Cardiac fibroblast (primary cell): ENCODE measurements at places on chromosomes 11 and 22.

GRCh38 chr11:2549491-2549875 lies 104.7 kb downstream of the KCNQ1 start:
- DNase-seq: no peak

- no peak for DNase-seq
These were observed 16.5 kb upstream of the OR9G4 start for GRCh38 chr11:56764976-56765375.

DNA sequence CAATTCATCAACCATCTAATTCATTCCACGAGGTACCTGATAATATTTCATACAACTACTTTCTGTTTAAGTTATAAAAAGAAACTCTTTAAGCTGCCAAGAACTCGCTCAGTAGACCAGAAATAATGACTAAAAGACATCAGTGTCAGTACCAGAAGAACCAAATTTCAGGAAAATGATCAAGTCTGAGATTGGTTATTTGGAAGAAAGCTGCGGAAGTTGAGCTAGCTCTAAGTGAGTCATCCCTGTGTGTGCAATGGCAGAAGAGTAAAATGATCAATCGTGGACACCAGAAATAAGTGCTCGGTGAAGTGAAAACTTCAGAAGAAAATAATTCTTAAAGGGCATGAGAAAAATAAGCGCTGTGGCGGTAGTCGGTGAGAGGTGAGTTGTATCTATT lies 933.2 kb upstream of the CHORDC1 start:
- no peak for DNase-seq

- no peak for DNase-seq
These were observed 398.2 kb downstream of the SHANK2 start for GRCh38 chr11:70854201-70854600.

- DNase-seq: no peak
These were observed 51.4 kb downstream of the BDNF start for GRCh38 chr11:27648840-27649239.

DNA sequence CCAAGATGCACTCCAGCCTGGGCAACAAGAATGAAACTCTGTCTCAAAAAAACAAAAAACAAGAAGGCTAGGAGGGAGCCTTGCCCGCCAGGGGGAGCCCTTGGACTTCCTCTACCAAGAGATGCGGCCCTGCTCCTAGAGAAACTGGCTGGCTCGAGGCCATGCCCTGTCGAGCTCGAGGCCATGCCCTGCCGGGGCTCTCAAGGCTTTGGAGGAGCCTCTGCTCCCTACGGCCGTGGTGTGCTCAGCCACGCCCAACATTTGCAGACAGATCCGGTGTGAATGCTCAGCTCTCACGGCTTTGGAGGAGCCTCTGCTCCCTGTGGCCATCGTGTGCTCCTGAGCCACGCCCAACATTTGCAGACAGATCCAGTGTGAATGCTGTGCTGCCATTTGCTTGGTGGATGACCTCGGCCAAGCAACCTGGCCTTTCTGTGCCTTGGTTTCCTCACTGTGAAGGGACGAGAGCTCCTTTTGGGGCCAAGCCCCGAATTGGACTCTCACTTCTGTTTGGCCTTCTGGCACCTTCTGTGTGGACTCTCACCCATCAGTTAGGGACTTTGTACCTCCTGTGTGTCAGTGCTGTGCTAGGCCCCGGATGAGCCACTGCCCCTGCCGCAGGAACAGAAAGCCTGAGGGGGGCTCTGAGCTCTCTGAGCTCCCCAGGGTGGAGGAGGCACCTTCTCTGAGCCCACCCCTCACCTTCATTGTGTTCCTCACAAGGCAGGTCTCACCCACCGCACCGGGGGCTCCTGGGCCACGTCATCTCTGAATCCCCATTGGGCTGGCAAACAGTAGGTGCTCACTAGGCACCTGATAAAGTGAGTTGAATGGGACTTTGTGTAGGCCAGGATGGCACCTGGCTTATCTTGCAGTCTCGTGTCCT lies 14.1 kb downstream of the C11orf24 start:
- DNase-seq: peak; percentile 95

- no peak for DNase-seq
These were observed 29.4 kb upstream of the SMIM38 start for GRCh38 chr11:69126286-69126685.

- DNase-seq: no peak
These were observed 3.2 kb downstream of the TUBA8 start for GRCh38 chr22:18113680-18114394.

- no peak for DNase-seq
These were observed 9.2 kb downstream of the BAD start for GRCh38 chr11:64275031-64275800.

DNA sequence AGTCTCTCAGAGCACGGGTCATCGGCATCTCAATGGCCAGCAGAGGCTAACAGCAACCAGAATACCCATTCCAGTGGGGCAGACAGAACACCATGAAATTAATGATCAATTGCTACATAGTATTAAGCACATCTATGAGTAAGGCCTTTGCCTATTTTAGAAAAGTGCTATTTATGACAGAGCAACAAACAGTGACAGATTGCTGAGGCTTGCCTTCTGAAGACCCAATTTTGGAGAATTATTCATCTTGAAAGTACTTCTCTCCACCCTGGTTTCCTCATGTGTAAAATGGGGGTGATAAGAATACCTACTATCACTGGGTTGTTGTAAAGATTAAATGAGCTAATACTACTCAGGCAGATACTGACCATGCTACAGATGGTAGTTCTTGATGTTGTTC lies 232.7 kb downstream of the TENM4 start:
- DNase-seq: no peak

DNA sequence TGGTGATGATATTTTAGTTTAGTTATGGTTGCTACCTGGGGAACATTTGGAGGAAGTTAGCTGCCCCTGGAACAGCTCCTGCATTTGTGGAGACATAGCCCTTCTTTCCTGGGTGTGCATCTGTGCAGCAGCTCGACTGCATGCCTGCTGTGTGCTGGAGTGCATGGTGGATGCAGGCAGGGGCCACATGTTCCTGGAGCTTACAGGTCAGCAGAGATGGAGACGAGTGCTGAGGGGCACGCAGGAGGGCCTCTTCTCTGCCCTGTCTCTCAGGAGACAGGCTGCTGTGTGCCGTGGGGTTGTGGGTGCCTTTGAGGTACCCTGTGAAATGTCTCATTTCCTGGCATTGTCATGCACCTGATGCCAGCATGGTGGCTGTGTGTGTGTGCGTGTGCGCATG lies 87.5 kb downstream of the TBC1D22A start:
- DNase-seq: no peak

DNA sequence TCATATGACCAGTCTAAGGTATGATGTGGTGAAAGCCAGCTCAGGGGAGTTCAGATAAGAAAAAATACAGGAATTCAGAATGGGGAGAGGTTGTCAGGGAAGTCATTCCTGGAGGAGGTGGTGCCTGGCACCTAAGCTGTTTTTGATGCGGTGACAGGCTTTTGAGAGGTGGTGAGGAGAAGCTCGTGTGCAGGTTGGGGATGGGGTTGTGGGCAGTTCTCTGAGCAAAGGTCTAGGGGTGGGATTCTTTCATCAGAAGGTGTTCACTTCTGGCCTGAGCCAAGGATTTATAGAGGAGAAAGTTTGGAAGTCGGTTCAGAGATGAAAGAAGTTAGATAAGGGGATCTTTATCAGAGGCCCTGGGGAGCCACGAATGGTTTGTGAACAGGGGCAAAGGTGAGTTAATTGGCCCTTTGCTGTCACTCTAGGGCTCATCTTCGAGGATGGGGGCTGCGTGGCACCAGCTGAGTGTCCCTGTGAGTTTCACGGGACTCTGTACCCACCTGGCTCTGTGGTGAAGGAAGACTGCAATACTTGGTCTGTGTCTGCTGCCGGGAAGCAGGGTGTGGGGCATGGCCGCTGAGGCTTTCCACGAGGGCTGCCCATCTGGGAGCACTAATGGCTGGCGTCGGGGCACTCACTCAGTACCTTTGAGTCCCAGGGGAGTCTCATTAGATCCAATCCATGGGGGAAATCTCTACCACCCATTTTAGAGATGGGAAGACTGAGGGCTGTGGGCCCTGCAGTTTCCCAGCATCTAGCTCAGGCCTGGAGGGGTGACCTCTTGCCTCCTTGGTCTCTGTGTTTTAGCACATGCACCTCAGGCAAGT lies 13.4 kb downstream of the OTOG start:
- no peak for DNase-seq

- DNase-seq: no peak
These were observed 23.7 kb upstream of the SORL1-AS1 start for GRCh38 chr11:121476379-121477032.
